Right forelimb (tissue), 1 donor: ENCODE measurements at places on chromosomes 12 and 14.
A peak's percentile ranks its signal among the peaks of the same experiment; 100 is the strongest.

GRCh38 chr12:4288296-4289131, 15.0 kb downstream of the CCND2 start:
- DNase-seq, result peak; percentile 32

- DNase-seq, result no peak
These were observed 2.1 kb downstream of the CBX5 start for GRCh38 chr12:54277823-54278276.

DNA sequence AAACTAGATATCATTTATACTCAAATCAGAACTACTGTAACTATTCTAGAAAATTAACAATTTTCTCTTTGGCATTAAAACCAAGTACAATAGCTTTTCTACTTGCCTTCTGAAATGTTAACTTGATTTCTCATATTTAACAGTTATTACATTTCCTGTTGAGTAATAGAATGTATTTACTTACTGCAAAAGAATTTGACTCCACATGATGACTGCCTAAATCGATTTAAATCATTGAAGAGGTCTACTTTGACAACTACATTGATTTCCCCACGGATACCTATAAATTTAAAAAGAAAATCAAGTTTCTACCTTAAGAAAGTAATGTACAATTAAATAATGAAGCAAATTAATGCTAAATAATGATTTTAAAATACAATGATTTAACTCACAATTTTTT, 18.9 kb downstream of the C2CD5 start:
- DNase-seq, result no peak

DNA sequence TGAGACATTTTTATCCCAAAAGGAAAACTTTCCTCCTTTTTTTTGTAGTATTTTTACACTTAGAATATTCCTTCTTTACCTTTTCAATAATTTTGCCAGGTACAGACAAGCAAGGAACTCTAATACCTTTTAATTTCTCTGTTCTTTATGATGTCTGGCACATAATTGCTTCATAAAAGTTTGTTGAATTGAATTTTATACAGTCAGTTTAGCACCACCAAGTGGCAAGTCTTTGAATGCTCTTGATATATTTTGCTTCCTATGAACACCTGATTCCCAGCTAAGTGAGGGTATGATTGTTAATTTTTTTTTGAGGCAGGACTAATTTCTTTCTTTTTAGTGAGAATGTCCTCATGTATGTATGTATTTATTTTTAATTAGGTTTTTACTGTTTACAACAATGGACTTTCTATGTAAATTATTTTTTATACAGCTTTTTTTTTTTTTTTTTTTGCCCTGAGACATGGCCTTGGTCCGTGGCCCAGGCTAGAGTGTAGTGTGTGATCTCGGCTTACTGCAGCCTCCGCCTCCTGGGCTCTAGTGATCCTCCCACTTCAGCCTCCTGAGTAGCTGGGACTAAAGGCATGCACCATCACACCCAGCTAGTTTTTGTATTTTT, 6.9 kb downstream of the TBC1D15 start:
- no peak for DNase-seq

- DNase-seq, result no peak
These were observed 3.8 kb upstream of the HIF1A start for GRCh38 chr14:61691495-61691894.

DNA sequence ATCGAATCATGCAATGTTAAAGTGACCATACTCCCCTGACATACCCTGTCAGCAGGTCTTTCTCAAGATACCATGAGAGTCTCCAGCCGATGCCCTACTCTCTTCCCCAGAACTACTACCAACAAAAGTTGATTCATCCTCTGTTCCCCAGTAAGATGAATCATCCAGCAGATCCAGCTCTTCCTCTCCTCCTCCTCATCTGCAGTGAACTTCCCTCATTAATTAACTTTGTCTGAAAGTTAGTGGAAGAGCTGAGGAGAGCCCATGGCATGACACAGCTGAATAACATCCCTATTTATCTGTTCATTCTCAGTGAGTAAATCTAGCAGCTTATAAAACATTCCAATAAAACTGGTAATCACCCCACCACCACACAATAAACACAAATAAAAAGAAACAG, 213.4 kb downstream of the EGLN3 start:
- DNase-seq, result no peak

- DNase-seq, result no peak
These were observed 9.5 kb downstream of the OAS1 start for GRCh38 chr12:112916270-112916669.

DNA sequence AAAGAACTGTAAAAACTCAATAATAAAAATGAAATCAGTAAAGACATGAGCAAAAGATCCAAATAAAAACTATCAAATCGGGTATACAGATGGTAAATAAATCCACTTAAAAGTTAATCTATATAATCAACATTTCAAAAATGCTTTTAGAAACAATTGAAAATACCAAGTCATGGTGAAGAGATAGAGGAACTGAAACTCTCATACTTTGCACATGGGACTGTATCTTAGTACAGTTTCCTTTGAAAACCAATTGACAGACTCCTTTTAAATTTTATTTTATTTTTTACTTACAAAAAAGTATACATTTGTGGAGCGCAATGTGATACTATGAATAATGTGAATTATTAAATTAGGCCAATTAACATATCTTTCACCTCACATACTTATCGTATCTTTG, 98.6 kb upstream of the FAR2 start:
- no peak for DNase-seq

DNA sequence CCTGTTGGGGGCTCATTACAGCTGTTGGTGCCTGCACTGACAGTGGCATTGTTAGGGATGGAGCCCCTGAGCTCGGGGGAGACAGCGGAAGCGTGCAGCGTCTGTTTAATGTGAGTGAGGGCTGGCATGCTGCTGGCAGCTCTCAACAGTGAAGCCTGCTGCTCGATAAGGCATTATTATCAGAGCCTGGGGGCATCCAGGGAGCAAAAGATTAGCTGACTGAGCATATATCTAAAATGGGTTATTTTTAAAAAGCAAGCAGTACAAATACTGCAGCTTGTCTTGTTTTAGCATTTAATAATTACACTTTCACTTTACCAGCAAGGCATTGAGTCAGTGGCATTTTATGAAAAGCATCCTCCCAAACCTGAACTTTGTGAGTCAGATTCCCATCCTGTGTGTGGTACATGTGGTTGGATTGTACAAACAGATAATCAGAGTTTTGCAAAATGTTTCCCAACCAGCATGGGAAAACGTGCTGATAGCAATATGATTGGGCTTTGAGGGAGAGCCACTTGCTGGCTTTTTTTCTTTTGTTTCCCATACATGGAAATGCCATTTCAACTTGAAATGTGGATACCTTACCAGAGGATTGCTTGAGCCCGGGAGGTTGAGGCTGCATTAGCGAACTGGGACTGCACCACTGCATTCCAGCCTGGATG, 150.8 kb downstream of the PRKCH start:
- DNase-seq, result no peak

- DNase-seq, result no peak
These were observed 191.7 kb upstream of the FRMD6 start for GRCh38 chr14:51460011-51460410.

GRCh38 chr14:75264036-75264435, 14.6 kb upstream of the FOS start:
- DNase-seq, result no peak

GRCh38 chr12:71524626-71525025, 85.0 kb downstream of the LGR5 start:
- no peak for DNase-seq

- DNase-seq, result no peak
These were observed 12.7 kb downstream of the NGDN start for GRCh38 chr14:23481979-23482822.

GRCh38 chr12:18492372-18493025, 231.2 kb downstream of the PIK3C2G start:
- DNase-seq, result no peak

DNA sequence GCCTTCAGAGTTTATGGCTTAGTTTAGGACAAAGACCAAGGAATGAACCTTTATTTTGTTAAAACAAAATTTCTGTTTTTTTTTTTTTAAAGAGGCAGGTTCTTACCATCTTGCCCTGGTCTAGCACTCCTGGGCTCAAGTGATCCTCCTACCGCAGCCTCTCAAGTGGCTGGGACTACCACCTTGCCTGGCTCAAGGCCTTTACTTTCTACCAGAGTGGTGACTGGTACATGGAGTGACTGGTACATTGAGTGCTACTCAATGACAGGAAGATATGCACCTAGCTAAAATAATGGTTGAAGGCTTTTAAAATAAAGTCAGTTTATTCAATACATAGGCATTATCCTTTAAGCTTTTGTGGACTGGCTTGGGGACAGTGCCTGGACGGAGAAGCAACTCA, 32.6 kb downstream of the PRICKLE1 start:
- no peak for DNase-seq

DNA sequence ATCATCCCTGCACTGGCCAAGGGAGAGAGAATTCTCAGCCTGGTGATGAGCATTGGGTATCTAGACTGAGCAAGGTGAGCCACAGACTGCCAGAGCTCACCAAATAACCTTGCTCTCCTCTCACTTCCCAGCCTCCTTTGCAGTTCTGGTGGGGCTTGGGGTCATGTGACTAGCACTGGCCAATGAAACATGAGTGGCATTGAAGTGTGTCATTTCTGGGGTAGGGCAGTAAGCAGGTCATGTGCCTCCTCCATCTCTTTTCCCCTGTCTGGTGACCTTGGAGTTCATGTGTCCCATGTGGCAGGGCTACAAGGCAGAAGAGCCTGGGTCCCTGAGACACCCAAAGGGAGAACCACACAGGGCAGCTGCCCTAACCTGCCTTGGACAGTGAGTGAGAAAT, 3.6 kb upstream of the KRT72 start:
- no peak for DNase-seq

DNA sequence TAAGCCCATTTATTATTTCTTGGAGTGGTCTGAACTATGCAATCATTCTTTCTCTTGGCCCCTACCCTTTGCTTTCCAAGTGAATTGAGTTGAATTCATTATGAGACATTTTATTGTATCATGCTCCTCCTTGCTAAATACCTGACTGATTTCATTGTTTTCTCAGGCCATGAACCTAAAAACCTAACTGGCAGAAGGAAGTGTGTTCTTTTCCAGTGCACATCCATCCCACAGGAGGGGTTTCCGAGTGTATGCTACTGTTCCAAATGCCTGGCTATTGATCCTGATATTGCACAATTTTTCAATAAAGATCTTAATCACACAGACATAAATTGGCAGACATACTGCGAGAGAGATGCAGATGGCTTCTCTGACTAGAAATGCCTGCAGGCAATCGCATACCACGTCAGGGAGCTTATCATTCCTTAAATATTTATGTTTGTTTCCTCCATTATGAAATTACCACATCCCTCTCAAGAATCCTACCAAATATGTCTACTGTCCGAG, 162.2 kb upstream of the EGLN3 start:
- DNase-seq, result no peak
